SK-N-SH (cell line): ENCODE measurements at places on chromosomes 12 and 14. TPM values are rescaled to one million over a fixed set of nuclear protein-coding genes. Genes with fewer than 3 reads are reported as not detected.

Gene STAB2
- polyA plus RNA-seq, result not detected in 2 replicates

Gene TBX3
- polyA plus RNA-seq, result 10.2 and 11.3 TPM in 2 replicates

Gene TAS2R50
- polyA plus RNA-seq, result 0.05 and 0.10 TPM in 2 replicates

Gene STON2
- polyA plus RNA-seq, result 0.05 TPM in 1 of 2 replicates, not detected in the other

Gene IL31
- polyA plus RNA-seq, result not detected in 2 replicates

Gene KRT78
- not detected in 2 replicates for polyA plus RNA-seq

Gene MDM1
- 7.4 and 11.2 TPM in 2 replicates for polyA plus RNA-seq
